ENCODE measurements at places on chromosomes 2 and 18. TPM values are rescaled to one million over a fixed set of nuclear protein-coding genes. Genes with fewer than 3 reads are reported as not detected.

The NTSR2 gene
- total RNA-seq = not detected

The GALR1 gene
- total RNA-seq = not detected

The BBS5 gene
- 6.0 TPM for total RNA-seq

The CNDP1 gene
- total RNA-seq = not detected

The SLC9A2 gene
- total RNA-seq = 2.7 TPM

Measured in A549 treated with DMSO at 1 μM for 4 hours (cell line).